Activated T-helper 1 cell treated with anti-CD3 and anti-CD28 coated beads, Interleukin-12 subunit alpha, Interleukin-12 subunit beta, Interleukin-2, Interleukin-4 antibody, amounts not matched to agents 30 ng/mL and 10 ng/mL and 1 ng/mL, durations not matched to agents 14 hours and 24 hours and 36 hours (primary cell): ENCODE measurements at places on chromosomes 3 and 15.

DNA sequence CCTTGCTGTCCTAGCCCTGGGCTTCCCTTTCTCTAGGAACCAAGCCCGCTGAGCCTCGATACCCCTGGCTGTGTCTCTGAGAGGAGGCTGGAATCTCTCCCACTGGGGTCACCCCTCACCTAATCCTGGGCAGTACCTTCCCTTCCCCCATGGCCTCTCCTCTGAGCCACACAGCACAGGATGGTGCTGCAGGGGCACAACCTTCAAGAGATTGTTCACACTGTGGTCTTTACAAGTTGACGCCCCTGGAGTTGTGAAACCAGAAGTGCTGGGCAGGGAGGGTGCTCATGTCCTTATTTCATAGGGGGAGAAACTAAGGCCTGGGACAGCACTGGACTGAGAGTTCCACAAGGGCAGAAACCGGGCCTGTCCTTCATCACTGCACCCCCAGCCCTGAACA, 70.9 kb upstream of the TMEM115 start:
- H3K4me3 ChIP-seq, result no peak overlapping the region
- peaks cover 4% of the 10 kb centered on the region for H3K27me3 ChIP-seq
- H3K27ac ChIP-seq, result no peak overlapping the region

- H3K27me3 ChIP-seq, result peaks cover 5% of the 10 kb centered on the region
- no peaks in the 10 kb centered on the region for H3K4me1 ChIP-seq
- no peak overlapping the region for H3K27ac ChIP-seq
- no peak for DNase-seq
- no peak overlapping the region for H3K4me3 ChIP-seq
Observed at GRCh38 chr3:73188707-73189106, 127.2 kb downstream of the EBLN2 start.

DNA sequence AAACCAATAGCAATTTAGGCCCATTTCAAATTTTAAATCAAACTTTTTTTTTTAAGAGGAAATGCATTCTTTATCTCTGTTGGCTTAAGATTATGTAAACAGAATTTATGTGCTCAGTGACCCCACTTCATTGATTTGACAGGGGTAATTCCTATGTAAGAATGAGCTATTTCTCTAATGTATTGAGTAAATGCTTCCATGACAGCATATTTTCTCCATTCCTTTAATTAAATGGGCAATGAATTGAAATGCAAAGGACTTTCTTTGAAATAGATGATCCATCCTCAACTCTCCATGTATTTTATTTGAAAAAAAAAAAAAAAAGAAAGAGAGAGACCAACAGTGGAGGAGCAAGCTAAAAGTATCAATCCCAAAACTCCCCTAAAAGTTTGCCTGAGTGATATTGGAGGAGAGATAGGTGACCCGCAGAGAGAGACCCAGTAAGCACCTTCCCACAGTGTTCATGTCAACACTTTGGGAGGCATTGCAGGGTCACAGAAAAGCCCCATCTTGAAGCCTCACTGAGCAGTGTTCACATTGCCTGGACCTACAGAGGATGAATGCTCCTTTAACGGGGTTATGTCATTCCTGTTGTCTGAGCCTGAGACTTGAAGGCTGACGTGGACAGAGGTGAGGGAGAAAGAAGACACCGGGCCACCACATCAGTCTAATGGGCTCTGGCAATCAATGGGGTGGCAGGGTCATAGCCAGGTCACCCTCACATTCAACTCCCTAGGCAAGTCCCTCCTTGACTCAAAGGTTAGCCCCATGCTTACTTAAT, 176.0 kb downstream of the SHOX2 start:
- no peak overlapping the region for H3K4me3 ChIP-seq
- H3K36me3 ChIP-seq, result no peaks in the 10 kb centered on the region
- DNase-seq, result no peak
- no peaks in the 10 kb centered on the region for H3K4me1 ChIP-seq

GRCh38 chr3:104825116-104825515, 541.6 kb upstream of the ALCAM start:
- no peak overlapping the region for H3K4me3 ChIP-seq
- H3K4me1 ChIP-seq, result no peaks in the 10 kb centered on the region
- no peaks in the 10 kb centered on the region for H3K27me3 ChIP-seq
- DNase-seq, result no peak
- H3K36me3 ChIP-seq, result no peaks in the 10 kb centered on the region

DNA sequence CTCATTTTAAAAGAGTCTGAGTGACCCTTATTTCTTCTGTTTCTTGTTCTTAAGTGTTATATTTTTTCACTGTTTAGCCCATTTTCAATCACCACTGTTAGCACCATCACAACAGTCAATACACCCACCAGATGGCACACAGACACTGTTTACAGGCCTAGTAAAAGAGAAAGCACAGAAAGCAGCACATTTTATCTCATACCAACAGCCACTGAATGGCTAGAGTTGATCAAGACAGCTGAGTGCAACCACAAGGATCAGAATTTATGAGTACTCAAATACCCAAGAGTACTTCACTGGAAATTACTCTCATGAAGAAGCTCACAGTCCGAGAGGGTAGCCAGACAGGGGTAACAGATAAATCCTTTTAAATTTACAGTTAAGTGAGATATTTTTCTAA, 127.0 kb downstream of the TFDP2 start:
- H3K27me3 ChIP-seq, result no peaks in the 10 kb centered on the region
- H3K4me1 ChIP-seq, result peaks cover 37% of the 10 kb centered on the region
- H3K27ac ChIP-seq, result no peak overlapping the region
- H3K4me3 ChIP-seq, result no peak overlapping the region
- DNase-seq, result no peak

GRCh38 chr3:125087768-125088391, 32.1 kb upstream of the HEG1 start:
- no peak for DNase-seq
- peaks cover 5% of the 10 kb centered on the region for H3K36me3 ChIP-seq
- peaks cover 31% of the 10 kb centered on the region for H3K27me3 ChIP-seq
- peaks cover 9% of the 10 kb centered on the region for H3K4me1 ChIP-seq

- H3K36me3 ChIP-seq, result no peaks in the 10 kb centered on the region
- H3K27ac ChIP-seq, result no peak overlapping the region
- DNase-seq, result no peak
- H3K27me3 ChIP-seq, result no peaks in the 10 kb centered on the region
- peaks cover 33% of the 10 kb centered on the region for H3K4me1 ChIP-seq
- H3K4me3 ChIP-seq, result no peak overlapping the region
Observed at GRCh38 chr15:91938136-91938535, 84.6 kb downstream of the SLCO3A1 start.

- H3K4me3 ChIP-seq, result no peak overlapping the region
- H3K36me3 ChIP-seq, result peaks cover 3% of the 10 kb centered on the region
- H3K27ac ChIP-seq, result no peak overlapping the region
- H3K4me1 ChIP-seq, result peaks cover 26% of the 10 kb centered on the region
- peaks cover 21% of the 10 kb centered on the region for H3K27me3 ChIP-seq
Observed at GRCh38 chr3:71380096-71380495, 203.4 kb downstream of the FOXP1 start.
